ENCODE measurements at places on chromosomes 6 and 20.

- no peak for DNase-seq
These were observed 375.9 kb downstream of the RNF144B start for GRCh38 chr6:18763086-18763485.

GRCh38 chr6:90739802-90740201 is 152.9 kb upstream of the MAP3K7 start:
- no peak for DNase-seq

DNA sequence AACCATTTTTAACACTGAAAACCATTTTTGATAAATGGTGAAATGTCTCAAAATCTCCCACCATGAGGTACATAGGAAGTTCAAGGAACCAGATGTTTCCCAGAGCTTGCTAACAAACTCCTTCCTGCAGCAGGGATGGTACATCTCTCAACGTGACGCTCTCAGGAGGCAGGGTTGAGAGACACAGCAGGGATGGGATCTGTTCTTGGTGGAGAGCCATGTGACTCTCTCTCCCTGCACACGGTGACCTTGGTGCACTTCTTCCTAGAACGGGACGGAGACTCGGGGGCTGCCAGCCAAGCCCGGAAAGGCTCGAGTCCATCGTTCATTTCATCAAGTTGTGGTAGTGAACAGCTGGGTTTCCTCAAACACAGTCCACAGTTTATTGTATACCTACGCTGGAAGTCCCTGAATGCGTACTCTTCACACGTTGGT is 94.2 kb downstream of the FAM50B start:
- DNase-seq = no peak

GRCh38 chr20:53923566-53924369 is 146.6 kb downstream of the BCAS1 start:
- DNase-seq = no peak

- DNase-seq = no peak
These were observed 41.3 kb downstream of the FRK start for GRCh38 chr6:116019428-116019827.

DNA sequence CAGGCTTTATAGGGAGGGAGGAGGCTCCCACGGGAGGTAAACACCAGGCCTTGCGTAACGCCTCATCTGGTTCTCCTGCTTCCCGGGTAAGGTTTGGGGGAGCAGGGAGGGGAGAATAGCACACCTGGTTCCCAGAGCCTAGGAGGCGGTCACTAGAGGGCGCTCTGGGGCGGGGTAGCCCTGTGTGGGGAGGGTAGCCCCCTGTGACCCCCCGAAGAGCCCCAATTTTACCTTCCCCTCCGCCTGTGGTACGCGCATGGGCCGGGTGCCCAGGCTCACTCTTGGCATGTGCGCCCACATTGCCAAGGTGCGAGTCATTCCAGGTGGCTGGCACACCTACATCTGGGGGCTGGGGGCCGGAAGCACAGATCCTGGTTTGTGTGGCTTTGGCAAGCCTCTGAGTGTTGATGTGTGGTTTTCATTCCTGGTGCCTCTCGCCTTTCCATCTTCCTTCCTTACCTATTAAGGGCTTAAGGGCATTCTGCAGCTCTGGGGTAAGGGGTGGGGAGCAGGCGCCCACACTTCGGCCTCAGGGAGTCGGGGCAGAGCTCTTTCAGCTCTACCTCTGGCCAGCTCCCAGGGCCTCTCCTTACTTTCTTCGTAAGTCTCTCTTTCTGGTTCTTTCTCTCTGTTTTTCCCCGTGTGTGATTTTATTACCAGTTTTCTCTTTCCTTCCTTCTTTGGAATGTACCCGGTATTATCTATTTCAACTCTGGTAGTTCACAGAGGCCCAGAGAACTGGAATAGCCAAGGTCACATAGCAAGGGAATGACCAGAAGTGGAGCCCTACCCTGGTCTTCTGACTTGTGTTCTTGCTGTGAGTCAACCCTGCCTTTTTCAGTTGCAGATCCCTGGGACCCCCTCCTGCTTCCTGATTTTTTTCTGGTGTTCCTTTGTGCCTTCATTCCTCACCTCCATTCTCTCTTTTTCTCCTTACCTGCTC is 492 bp upstream of the RNF39 start:
- no peak for DNase-seq

DNA sequence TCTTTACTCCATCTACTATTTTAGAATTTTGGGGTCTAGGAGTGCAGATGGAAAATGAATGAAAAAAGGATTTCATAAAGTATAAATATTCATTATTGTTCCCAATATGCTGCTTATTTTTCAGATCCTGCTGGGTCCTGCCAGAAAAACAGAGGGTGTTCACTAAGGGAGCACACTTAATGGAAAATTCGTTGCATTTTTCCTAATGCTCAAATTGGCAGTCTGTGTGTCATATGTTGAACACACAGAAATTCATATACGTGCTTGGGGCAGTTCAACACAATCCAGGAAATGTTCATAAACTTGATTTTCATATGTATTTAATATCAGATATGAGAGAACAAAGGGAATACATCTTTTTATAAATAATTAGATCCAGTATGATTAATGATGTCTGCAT is 1019.4 kb downstream of the EPHA7 start:
- no peak for DNase-seq

DNA sequence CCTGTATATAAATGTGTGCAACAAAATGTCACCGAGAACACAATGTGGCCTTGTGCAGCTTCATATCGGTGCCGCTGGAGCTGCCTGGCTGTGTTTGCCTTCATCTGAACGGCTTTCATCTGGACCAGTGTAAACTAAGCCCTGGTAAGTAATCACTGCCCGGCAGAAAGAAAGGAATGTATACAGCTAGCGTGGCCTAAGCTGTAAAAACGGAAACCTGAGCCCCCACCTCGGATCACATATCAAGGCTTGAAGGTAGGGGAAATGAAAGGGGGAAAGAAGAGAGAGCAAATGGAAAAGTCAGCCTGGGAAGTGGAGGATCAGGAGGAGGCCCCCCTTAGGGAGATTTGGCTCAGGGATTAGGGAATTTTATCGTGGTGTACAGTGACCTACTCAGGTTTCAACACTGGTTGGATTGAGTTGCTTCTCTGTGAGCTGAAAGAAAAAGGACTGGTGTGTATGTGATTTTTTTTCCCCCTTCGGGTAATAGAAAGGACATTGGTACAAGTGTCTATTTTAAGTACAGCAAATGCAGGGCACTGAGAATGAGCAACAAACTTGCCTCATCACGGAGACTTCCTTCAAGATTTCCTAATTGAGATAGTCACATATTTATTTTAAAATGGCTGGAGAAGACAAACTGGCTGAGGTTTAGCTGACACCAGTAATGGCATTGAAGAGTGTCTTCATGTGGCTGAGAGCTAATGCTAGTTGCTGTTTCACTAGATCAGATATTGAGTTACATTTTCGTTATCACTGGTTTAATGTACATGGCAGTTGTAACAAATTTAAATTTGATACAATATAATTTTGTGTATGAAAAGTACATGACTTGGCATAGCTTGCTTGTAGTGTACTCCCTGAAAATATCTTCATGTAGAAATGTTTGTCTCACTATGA is 3.5 kb downstream of the SOBP start:
- DNase-seq = no peak

- DNase-seq = no peak
These were observed 861 bp upstream of the NHSL1 start for GRCh38 chr6:138500045-138500665.

DNA sequence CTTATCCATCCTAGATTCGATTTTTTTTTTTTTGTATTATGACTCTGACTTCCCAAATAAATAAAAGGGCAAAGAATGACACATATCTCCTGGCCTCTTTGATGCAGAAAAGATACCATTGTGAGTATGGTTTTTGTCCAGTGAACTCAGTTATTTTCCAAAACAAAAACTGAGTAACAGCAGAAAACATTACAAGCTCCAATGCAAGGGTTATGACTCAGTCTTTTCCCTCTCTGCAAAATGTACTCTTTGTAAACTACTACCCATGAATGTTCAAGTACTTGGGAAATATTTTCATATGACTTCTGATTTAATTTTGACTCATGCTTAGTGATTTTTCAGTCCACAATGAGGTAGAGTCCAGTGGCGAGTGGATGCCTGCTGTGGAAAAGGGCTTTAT is 355.3 kb downstream of the RNF144B start:
- no peak for DNase-seq

GRCh38 chr20:50193836-50194421 is 3.3 kb downstream of the CEBPB start:
- DNase-seq = no peak

GRCh38 chr6:134123666-134124208 is 71.3 kb upstream of the SLC2A12 start:
- no peak for DNase-seq

GRCh38 chr6:148392671-148393070 is 50.0 kb downstream of the SASH1 start:
- DNase-seq = no peak

GRCh38 chr6:90646940-90647339 is 60.1 kb upstream of the MAP3K7 start:
- DNase-seq = no peak

GRCh38 chr20:33672426-33673113 is 1.7 kb downstream of the NECAB3 start:
- DNase-seq = no peak

DNA sequence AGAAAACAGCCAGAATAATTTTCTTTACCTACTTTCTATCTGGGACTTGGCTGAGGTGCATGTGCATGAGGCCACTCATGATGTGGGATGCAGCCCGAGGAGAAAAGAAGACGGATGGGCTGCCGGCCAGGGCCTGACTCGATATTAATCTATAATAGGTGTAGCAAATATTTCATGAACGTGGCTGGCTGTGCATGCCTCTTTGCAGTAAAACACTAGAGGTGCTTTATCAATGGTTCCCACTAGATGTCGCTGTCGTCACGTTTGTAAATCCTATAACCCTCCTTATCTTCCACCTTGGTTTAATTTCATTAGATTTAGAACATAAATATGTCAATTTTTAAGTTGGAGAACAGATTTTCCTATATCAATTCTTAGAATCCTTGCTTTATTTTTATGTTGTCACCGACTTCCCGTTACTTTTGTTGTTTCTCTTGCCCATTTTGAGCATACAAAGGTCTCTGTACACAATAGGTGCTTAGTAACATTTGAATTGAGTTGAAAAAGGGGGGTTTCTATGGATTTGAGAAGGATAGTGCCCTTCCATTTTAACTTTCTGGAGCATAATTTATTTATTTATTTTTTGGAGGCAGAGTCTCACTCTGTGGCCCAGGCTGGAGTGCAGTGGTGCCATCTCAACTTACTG is 19.6 kb upstream of the FERMT1 start:
- peak; percentile 21 for DNase-seq

- DNase-seq = no peak
These were observed 525.8 kb upstream of the POU3F2 start for GRCh38 chr6:98308564-98308963.

DNA sequence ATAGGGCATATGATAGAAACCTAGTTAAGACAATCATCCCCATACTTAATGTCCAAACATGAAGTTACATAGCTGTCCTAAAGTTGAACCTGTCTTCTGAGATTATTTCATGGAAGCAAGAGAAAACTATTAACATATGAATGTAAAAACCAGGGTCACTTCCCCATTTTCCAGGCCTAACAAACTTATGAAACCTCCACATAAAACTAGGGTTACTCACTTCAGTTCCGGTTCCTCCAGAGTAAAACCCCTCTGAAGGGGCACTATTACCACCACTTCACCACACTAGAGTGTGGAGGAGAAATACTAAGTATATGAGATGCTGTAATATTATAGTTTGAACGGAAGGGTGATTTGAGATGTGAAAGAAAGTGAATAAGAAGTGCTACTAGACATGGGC is 14.9 kb downstream of the PRKN start:
- no peak for DNase-seq

GRCh38 chr6:767755-768512 is 75.0 kb upstream of the EXOC2 start:
- DNase-seq = no peak

DNA sequence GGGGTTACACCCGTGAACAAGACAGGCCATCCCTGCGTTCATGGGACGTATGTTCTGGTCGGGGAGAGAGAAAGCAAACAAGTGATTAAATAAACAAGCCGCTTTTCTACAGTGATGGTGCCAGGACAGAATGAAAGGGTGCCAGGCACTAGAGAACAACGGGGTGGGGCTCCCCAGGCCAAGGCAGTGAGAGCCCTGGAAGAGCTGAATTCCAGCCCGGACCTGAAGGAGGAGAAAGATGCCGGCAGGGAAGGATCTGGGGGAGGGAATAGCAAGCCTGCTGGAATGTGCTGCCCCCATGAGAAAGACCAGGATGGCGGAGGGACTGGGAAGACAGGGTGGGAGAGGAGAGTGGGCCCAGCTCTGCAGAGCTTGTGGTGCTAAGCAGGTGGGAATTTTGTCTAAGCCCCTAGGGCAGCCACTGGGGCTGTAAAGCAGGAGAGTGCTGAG is 7.5 kb downstream of the SNAI1 start:
- DNase-seq = no peak

DNA sequence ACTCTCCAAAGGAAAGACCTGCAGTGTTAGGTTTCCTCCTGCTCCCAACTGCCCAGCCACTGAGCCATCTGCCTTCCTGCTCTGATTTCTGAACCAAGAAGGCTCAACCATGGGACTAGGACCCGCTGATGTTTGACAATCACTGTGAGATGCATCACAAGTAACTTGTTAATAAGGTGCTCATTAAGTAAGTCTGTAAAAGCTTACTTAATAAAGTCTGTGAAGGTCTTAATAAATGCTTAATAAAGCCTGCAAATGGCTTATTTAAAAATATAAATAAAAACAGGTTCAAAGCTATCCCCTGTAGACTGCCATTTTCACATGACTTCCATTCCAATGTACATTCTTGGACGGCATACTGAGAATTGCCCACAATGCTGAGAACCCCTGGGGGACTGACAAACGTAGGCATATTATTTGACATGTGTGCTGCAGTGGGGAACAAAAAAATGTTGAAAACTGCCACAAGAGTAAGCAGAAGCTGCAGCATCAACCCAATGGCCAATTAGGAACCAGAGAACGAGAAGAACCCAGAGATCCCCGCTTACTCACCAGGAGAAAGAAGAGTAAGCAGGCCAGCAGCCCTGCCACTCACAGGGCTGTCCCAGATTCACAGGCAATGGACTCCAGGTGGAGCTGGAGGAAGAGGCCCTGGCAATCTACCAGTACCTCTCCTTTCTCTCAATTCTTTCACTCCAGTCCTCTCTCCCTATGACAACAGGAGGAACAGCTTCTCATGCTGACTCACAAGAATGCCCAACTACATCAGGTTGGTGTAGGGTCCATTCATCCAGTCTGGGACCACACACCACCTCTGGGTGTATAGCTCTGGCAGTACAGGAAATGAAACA is 19.5 kb downstream of the KIF13A start:
- no peak for DNase-seq

- DNase-seq = no peak
These were observed 117.6 kb downstream of the DST start for GRCh38 chr6:56524891-56525703.

GRCh38 chr20:33659341-33660034 is 2.6 kb upstream of the C20orf144 start:
- no peak for DNase-seq

DNA sequence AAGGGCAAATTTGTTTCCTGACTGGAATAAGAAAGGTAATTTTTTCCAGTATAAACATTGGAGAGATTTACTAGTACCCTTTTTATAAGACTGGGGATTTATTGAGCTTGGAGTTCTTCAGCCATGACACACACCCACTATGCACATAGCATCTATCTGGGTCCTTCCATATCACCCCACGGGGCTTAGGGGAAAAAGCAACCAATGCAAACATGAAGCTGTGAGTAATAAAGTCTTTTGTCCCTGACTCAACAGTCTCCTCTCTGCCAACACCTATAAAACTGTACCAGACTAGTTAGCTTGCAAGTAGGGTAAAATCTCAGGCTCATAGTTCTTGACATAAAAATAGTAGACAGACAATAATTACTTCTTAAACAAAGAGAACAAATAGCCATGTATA is 23.4 kb downstream of the COL21A1 start:
- no peak for DNase-seq

- no peak for DNase-seq
These were observed 43.4 kb downstream of the NHSL1 start for GRCh38 chr6:138455746-138456400.

Data from NCI-H2081 treated with DMSO at 0.1 percent for 48 hours (cell line).